NCI-H1694 (cell line): ENCODE measurements at places on chromosomes 1 and 21.

DNA sequence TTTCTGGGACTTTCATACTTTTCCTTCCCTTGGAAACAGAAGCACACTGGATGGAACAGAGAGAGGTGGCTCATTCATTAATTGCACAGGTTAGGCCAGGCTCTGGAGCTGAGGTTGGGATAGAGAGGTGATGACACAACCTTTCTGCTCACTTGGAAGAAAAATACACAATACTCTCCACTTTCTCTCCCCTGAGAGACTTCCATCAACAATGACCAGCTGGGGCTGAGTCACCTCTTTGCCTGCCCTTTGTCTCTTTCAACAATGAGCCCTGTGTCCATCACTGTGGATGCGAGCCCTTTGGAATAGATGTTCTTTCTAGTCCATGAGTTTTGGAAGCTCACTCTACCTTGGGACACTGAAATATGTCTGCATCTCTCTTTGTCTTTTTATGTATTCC, 43.1 kb downstream of the ATP2B4 start:
- no peak for DNase-seq

DNA sequence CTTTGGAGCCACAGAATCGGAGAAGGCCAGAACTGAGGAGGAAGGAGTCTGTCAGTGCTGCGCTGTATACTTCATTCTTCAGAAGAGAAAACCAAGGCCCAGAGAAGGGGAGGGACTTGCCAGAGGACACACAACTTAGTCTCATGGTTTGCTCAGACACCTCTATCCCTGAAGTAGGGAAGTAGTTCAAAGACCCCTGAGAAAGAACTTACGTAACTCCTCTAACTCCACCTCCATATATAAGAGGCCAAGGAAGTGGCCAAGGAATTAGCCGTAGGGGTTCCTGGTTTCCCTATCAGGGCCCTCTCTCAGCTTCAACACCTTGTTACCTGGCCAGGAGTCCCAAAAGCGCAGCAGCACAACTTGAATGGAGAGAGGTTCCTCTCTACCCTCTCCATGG, 580 bp upstream of the NECTIN4 start:
- DNase-seq: no peak

GRCh38 chr1:203648276-203648675, 21.6 kb downstream of the ATP2B4 start:
- DNase-seq: no peak

GRCh38 chr1:21898326-21899200, 38.5 kb downstream of the HSPG2 start:
- DNase-seq: no peak

- no peak for DNase-seq
These were observed 50.9 kb upstream of the PTGS2 start for GRCh38 chr1:186730951-186731729.

- DNase-seq: no peak
These were observed 84.4 kb upstream of the SYT6 start for GRCh38 chr1:114238053-114238452.
